Camera-type eye (tissue), 1 donor: ENCODE measurements at places on chromosomes 4 and X. TPM values are rescaled to one million over a fixed set of nuclear protein-coding genes. Genes with fewer than 3 reads are reported as not detected.

The SPATA4 gene
- 0.93 TPM for total RNA-seq

The SYP gene
- total RNA-seq: 152 TPM

The FGF13 gene
- total RNA-seq: 42.1 TPM

The ADH6 gene
- not detected for total RNA-seq
